Thoracic aorta endothelial cell (primary cell): ENCODE measurements at places on chromosomes 4 and X. TPM values are rescaled to one million over a fixed set of nuclear protein-coding genes. Genes with fewer than 3 reads are reported as not detected.

The CTAG2 gene
- total RNA-seq = not detected in 2 replicates

The MAGEA2B gene
- total RNA-seq = not detected in 2 replicates

The DSPP gene
- total RNA-seq = not detected in 2 replicates

The SSX2 gene
- not detected in 2 replicates for total RNA-seq

The RPL34 gene
- 686 and 765 TPM in 2 replicates for total RNA-seq

The FRAS1 gene
- 2.3 and 7.7 TPM in 2 replicates for total RNA-seq
